GM18507 (cell line): ENCODE measurements at places on chromosomes 5 and 9.

DNA sequence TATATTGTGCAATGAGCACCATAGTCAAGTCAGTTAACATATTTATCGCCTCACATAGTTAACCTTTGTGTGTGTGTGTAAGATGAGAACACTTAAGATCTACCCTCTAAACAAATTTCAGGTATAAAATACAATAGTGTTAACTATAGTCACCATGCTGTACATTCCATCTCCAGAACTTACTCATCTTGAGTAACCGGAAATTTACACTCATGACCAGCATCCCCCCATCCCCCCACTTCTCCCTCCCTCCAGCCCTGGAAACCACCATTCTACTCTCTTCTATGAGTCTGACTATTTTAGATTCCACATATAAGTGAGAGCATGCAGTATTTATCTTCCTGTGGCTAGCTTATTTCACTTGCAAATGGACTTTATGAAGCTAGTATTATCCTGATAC, 40.3 kb downstream of the ZNF354A start:
- DNase-seq: no peak

DNA sequence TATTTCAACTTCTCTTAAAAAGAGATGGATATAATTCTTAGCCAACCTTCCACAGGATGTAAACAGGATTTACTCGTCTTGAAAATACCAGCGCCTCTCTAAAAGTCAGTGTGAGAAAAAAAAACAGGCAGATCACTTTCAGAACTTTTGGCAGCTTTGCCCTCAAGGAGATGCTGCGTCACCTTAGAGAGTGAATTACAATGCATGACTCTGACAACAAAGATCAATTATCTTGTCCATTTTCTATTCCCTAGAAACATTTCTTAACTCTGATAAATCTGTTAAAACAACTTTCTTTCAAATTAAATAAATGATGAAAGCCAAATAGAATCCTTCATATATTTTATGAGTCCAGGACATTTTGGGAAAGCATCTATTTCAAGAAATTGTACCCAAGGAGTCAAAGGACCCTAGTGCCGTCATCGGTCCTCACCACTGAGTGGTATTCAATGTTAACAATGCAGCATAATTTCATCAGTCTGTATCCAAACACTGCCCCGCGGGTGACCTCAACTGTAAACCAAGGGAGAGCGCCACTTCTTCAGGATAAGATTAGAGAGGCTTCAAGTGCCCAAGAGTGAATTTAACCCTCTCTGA, 536.0 kb downstream of the PDE4D start:
- no peak for DNase-seq

DNA sequence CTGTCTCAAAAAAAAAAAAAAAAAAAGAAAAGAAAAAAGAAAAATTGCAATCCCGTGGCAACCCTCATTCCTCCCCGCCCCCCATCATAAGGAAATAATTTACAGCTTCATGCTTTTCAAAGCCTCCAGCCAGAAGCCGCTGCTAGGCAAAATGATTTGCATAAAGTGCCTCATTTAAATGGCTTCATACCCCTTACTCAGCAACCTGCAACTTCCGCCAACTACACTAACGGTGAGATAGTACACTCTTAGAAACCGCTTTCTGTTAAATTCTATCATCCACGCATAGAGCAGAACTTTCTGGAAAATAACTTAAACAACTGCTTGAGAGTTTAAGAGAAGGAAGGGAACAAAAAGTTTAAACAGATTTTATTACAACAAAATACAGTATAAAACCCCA, 17.8 kb downstream of the SERINC5 start:
- DNase-seq: no peak

DNA sequence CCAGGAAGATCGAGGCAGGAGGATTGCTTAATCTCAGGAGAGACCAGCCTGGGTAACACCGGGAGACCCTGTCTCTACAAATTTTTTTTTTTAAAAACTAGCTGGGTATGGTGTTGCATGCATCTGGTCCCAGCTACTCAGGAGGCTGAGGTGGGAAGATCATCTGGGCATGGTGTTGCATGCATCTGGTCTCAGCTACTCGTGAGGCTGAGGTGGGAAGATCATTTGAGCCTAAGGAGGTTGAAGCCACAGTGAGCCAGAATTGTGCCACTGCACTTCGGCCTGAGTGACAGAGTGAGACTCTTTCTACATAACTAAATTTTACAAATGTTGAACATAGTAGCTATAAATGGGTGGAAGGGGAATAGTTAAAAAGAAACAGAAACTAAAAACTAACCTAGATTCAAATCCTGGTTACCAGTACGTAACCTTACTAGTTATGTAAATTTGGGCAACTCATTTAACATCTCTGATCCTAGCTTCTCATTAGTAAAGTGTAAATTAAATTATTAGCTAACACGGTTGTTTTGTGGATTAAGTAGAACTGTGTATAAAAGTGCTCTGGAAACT, 41.7 kb downstream of the TMEM161B start:
- DNase-seq: no peak

DNA sequence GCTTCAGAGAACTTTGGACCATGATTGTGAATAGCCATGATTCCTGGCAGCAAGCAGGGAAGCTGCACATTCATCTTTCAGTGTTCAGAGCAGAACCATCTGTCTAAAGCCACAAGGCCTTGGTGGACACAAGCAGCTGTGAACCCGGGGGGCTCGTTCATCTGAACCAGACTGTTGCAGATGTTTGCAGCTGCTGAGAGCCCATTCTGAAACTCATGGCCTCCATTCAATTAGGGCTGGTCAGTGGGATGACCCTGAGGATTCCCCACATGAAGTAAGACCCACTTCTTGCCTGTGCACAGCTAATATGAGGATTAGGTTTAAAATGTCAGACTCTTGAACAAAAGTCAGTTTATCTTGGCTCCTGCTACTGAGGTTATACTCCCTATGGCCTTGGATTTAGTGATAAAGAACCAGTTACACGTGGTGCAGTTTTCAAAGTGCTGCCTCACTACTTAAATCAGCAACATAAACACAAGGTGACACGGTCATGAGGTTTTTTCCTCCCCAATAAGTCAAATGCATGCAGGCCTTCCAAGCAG, 109.8 kb upstream of the IFNK start:
- no peak for DNase-seq

DNA sequence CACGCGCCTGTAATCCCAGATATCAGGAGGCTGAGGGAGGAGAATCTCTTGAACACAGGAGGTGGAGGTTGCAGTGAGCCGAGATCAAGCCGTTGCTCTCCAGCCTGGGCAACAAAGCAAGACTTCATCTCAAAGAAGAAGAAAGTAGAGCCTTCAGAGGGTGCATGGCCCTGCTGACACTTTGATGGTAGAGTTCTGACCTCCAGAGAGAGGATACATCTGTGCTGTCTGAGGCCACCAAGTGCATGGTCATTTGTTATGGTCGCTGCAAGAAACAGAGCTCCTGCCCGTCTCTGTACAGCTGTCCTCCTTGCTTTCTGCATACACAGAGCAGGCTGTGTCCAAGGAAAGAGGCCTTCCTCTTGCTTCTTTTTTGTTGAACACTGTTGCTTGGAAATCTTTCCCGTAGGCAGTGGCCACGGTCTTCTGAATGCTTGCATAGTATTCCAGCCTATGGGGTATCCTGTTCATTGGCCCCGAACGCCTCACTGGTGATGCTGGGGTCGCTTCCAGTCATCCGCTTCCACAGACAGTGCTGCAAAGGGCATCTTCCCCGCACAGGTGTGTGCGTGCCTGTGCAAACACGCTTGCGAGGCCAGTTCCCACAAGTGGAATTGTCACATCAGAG, 36.8 kb upstream of the UNC5A start:
- no peak for DNase-seq

DNA sequence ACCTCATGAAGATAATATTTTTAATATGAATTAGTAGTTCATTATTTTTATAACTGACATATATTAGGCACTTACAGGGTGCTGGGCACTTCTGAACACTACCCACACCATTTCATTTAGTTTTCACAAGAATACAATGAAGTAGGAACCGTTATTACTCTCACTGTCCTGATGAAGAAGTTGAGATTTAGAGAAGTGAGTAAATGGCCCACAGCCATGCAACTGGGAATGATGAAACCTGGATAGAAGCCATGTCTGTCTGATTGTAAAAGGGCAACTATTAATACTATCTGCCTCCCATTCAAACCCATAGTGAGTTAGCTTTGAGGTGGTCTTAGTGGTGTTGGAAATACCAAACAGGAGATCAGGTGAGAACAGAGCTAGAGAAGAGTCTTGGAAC, 29.6 kb upstream of the OTULINL start:
- DNase-seq: no peak

DNA sequence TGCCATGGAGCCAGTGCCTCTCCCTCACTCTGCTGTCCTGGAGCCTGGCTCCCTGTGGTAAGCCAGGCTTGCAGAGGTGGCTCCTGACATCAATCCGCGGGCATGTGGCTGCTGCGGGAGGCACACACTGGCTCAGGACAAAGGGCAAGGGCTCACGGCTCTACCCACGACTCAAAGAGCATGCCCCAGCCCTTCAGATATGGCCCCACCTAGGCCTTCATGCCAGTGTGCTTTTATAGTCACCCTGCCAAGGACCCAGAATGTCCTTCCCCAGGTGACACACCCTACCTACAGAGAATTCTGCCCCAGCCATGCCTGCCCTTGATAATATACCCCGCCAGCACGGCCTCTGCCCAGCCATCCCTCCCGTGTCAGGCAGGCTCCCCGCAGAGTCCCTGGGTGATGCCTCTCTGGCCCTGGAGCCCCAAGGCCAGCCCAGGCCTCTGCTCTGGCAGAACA, 1.6 kb downstream of the MGAT4B start:
- no peak for DNase-seq

DNA sequence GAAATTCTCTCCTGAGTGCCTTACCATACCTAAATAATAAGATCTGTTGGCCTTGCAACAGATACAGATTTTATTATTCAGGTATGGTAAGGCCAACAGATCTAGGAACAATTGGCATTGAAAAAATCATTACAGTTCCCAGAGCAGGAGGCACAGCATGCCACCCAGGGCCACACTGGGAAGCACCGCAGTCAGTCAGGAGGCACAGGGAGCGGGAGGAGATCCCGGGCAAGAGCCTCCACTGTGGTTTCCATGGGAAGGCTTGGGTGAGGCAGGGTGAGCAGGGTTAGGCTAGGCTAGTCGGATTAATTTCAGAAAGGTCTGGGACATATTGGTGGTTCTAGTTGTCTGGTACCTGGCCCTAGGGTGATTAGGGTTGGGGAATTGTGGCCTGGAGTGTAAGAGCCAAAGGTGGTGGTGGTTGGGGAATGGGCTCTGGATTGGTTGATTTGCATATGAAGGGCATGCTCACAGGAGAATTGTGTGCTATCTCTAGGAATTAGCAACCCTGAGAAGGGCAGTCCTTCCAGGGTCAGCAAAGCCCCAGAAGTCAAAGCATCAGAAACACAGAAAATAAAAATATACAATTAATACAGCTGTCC, 111.4 kb downstream of the PDE8B start:
- no peak for DNase-seq

DNA sequence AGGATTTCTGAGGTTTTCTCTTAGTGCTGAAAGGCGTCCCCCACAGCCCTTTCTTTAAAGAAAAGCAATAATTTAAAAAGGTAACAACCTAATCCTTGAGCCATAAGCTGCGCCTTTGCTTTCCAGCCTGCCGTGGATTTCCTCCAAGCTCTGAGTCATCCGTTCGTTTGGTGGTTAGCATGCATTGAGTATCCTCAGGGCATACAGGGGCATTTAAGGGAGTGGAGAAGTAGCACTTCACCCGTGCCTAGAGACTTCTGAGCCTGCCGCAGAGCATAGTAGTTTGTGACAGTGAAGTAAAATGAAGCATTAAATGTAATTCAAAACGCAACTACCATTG, 892 bp upstream of the TNC start:
- DNase-seq: no peak

DNA sequence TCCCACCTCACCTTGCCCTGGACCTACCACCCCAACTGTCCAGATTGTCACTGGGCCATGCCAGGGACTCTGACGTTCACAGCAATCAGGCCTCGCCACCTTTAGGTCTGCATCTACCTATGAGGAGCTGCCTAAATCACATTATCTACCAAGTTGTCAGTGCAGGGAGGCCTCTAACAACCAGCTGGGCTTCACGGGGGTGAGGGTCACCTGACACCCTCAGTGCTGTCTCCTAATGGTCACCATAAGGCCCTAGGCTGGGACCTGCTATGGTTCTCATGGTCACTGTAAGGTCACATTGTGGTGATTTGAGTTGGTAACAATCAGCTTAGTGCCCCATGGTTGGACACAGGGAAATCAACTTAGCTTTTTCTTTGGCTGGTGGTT, 119.2 kb upstream of the CXCL14 start:
- DNase-seq: no peak

GRCh38 chr9:129626625-129627284, 792 bp downstream of the NTMT1 start:
- no peak for DNase-seq

DNA sequence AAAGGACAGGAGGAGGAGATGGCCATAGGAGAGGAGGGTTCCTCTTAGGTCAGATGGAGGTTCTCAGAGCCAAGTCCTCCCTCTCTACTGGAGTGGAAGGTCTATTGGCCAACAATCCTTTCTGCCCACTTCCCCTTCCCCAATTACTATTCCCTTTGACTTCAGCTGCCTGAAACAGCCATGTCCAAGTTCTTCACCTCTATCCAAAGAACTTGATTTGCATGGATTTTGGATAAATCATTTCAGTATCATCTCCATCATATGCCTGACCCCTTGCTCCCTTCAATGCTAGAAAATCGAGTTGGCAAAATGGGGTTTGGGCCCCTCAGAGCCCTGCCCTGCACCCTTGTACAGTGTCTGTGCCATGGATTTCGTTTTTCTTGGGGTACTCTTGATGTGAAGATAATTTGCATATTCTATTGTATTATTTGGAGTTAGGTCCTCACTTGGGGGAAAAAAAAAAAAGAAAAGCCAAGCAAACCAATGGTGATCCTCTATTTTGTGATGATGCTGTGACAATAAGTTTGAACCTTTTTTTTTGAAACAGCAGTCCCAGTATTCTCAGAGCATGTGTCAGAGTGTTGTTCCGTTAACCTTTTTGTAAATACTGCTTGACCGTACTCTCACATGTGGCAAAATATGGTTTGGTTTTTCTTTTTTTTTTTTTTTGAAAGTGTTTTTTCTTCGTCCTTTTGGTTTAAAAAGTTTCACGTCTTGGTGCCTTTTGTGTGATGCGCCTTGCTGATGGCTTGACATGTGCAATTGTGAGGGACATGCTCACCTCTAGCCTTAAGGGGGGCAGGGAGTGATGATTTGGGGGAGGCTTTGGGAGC, 3.1 kb downstream of the EGR1 start:
- DNase-seq: no peak

- DNase-seq: no peak
These were observed 26.2 kb downstream of the IRF1 start for GRCh38 chr5:132464156-132464939.

DNA sequence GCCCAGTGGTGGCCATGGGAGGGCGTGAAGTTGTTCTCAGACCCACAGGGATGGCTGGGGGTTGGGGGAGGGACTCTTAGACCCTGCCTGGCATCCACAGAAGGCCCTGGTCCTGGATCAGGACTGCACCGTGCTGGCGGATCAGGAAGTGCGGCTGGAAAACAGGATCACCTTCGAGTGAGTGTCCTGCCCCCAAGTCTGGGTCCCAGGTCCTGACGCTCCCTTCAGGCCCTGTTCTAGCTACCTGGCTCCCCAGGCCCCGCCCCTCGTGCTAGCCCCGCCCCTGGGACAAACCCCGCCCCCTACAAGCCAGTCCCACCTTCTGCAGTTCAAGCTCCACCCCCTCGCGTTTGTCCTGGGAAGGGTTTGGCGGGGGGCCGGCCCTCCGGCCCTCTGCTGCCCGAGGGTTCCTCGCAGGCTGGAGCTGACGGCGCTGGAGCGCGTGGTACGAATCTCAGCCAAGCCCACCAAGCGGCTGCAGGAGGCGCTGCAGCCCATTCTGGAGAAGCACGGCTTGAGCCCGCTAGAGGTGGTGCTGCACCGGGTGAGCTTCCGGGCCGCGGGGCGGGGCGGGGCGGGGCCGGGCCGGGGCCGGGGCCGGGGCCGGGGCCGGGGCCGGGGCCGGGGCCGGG, 12.9 kb downstream of the RGS14 start:
- no peak for DNase-seq
